ENCODE measurements at places on chromosomes 4 and X.

DNA sequence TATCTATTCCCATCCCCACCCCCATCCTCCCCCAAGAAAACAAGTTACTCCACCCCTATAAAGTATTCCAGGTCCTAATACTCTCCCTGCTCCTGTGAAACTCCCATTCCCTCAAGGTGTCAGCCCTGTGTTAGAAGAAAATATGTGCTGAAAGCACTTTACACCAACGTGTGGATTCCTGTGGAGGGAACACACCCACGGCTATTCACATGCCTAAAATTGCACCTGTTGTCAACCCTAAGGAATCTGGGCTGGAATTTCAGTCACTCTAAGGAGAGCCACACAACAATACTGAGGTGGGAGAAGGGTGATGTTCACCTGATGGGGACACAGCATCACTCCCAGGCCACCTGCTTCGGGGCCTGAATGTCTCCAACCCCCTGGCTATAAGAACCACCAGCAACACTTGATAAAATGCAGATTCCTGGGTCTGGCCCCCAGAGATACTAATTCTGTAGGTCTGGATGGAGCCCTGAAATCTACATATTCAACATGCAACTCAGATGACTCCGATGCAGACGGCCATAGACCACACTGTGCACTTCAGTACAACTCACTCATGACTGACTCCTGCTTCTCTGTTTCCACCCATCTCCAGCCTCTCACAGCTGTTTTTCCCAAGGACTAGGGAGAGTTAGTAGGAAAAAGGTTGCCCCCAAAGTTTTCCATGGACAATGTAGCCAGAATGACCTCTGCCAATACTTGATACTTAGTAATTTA, 15.8 kb downstream of the SCD5 start:
- DNase-seq, result no peak

- no peak for DNase-seq
Measured at GRCh38 chr4:24003926-24004325, 114.1 kb upstream of the PPARGC1A start.

DNA sequence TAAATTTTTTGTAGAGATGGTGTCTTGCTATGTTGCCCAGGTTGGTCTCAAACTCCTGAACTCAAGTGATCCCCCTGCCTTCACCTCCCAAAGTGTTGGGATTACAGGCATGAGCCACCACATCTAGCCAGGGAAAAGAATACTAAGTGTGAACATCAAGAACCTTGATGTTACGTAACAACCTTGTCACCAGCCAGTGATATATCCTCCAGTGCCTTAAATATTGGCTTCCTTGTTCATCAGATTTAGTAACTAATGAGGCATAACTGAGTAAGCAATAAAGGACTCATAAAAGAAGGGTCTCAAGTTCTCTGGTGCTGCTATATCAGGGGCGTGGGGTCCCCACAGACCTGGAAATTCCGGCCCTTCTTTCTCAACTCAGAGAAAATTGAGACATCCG, 60.5 kb upstream of the ENPEP start:
- DNase-seq, result no peak

DNA sequence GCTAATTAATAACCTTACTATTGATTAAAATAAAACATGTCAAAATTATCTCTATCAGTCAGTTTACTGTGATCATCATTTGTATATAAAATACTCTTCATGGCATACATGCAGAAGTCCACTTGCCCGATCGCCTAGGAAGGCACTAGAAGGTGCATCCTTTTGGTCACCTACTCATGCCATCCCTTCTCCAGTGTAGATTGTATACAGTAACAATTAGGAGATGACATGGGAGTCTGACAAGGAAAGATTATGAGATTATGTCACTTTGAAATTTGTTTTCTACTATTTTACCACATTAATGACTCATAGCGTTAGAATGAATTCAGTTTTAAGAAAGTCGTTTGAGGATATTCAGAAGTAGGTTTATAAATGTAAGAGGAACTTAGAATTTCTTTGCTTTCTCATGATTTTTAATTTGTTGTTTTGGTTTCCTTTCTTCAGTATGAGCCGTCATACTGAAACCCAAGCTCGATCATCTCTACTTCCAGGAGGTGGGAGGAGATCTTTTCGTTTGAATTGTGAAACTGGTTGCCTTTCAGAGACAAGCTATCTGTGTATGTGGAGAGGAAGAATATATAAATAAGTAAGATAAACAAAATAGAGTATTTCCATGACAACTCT, 51.1 kb upstream of the UNC5C start:
- DNase-seq, result no peak

- DNase-seq, result no peak
Measured at GRCh38 chr4:68576272-68577125, at the start of gene UGT2B17. Gene UGT2B17 (minus strand): TSS chr4:68576322. CDS start chr4:68568484, 7,838 bp downstream.

DNA sequence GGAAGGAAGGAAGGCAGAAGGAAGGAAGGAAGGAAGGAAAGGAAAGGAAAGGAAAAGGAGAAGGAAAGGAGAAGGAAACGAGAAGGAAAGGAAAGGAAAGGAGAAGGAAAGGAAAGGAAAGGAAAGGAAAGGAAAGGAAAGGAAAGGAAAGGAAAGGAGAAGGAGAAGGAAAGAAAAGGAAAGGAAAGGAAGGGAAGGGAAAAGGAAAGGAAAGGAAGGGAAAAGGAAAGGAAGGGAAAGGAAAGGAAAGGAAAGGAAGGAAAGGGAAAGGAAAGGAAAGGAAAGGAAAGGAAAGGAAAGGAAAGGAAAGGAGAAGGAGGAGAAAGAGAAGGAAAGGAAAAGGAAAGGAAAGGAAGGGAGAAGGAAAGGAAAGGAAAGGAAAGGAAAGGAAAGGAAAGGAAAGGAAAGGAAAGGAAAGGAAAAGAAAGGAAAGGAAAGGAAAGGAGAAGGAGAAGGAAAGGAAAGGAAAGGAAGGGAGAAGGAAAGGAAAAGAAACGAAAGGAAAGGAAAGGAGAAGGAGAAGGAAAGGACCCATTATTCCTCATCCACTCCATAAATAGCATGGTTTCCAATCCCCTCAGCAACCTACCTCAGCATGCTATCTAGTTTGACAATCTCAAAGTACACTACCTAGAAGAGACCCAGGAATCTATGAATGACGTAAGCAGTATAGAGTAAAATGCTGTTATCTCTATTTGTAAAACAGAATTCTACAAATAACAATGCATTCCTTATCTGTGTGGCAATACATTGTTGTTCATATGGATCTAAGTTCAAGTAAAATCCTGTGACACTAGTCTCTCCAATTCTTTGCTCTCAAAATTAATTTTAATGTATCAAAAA, 209.7 kb downstream of the LRBA start:
- no peak for DNase-seq

GRCh38 chr4:145280541-145280940, 100.2 kb upstream of the OTUD4 start:
- no peak for DNase-seq

- no peak for DNase-seq
Measured at GRCh38 chrX:55130481-55130880, 41.7 kb downstream of the PAGE2 start.

All from smooth muscle cell of the brain vasculature (primary cell).